Activated CD4-positive, alpha-beta memory T cell treated with anti-CD3 and anti-CD28 coated beads for 36 hours (primary cell): ENCODE measurements at places on chromosomes 4 and X.

DNA sequence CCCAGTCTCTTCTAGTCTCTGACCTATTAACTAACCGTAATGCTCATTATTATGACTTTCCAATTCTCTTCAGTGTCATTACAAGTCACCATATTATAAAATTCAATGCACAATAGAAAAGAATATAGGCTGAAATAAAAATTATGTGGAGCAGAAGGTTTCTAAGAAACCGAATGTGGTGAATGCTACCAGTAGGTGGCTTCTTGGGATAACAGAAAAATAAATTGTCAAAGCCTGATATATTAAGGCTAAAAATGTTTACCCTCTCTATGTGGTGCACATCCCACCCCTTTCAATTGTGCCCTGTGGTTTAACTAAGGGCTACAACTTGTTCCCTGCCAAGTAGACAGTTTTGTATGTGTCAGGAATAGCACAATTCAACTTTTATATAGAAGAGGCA is 624.6 kb upstream of the TECRL start:
- no peak for DNase-seq

DNA sequence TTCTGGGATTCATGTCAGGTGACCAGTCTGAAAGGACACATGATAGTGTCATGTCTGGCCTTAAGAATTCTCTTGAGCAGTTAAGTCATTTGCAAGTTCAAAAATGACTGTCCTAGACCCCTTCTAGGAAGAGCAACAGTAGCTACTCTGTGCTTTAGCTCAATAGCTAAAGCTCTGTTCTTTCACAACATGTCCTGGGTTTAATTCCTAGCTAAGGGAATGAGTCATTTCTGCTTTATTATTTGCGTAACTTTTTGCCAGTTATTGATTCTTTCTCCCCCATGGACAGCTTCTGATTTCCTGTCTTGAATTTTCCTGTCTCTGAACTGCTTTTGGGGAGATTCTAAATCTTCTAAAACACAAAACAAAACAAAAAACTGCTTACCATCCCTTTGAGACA is 1055.8 kb upstream of the DIAPH2 start:
- DNase-seq: no peak

DNA sequence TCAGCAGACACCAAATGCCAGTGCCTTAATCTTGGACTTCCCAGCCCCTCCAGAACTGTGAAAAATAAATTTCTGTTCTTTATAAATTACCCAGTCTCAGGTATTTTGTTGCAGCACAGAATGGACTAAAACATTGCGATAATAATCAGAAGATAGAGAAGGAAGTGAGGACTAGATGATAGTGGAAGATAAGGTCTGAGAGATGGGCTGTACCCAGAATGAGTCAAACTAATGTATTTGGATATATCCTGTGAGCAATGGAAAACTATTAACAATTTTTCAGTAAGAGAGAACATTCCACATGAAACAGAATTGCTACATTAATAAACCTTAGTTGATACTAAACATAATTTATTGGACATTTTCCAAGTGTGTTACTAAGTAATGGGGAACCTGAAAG is 93.3 kb downstream of the FANCB start:
- DNase-seq: no peak

DNA sequence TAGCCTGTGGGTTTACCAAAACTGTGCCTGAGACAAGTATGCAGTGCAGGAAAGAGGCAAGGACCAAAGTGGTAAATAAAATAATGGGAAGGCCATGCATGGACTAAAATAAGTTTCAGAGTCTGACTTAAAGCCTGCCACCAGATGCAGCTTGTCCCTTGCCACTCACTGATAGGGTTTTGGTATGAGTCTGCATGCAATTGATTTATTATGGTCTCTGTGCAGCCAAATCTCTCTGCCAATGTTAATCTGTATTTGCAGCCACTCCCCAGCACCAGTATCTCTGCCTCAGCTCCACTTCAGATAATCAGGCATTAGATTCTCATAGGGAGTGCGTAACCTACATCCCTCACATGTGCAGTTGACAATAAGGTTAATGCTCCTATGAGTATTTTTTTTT is 5.5 kb upstream of the FGF2 start:
- DNase-seq: no peak

DNA sequence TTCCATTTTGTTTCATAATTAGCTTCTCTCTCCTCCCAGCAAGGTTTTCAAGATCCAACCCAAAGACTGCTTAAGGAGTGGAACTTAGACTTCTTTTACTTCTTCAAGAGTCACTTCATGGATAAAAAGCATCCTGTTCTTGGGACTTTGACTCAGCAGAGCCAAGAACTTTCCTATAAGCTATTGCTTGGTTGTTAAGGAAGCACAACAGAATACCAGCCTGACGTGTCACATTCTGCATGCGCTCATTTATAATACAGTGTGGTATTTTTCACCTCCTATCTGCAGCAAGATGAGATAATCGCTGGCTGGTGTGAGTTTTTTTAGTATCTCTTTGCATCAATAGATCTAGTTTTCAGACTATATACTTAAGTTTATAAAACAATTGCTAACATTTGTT is 152.1 kb downstream of the PALLD start:
- no peak for DNase-seq

- no peak for DNase-seq
These were observed 173.7 kb upstream of the GALNTL6 start for GRCh38 chr4:171639540-171639939.

DNA sequence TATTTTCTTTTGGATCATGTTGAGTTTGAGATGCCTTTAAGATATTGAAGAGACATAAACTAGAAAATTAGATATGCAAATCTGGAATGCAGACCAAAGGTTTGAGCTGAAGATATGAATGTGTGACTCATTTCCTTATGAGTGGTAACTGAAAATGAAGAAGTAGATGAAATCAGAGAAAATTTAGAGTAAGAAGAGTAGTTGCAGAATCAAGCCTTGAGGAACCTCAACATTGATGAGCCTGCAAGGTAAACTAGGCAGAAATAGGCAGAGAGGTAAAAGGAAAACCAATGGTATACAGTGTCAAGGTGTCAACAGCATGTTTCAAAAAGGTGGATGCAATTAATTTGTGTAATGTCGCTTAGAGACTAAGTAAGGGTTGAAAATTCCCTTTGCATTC is 142.8 kb downstream of the MOSPD2 start:
- no peak for DNase-seq

DNA sequence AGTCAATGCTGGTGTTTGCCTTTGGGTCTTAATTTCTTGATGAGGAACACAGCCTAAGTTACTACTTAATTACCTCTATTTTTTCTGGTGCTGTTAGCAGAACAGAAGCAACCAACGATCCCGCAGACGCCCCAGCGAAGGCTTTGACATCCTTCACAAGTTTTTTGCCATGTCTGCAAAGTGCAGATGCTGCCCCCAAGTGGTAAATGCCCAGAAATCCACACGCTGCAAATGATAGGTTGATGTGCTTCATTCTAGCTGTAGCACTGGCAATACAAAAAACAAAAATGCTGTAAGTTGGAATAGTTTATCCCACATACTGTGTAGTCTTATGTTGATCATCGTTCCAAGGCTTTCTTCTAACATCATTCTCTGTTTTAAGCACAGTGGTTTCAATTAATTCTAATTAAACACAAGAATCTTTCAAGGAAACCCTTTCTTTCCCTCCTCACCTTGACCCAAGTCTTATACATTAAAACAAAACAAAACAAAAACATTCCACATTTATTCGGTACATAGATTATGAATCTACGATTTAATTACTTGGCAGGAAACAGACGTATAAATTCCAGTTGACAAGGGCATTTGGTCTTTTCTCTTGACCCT is 1.2 kb downstream of the PNPLA4 start:
- DNase-seq: peak; percentile 65

- DNase-seq: no peak
These were observed 115.7 kb downstream of the NDST4 start for GRCh38 chr4:114997576-114998247.

- no peak for DNase-seq
These were observed 238.7 kb downstream of the DHRSX start for GRCh38 chrX:2261831-2262667.

- DNase-seq: no peak
These were observed 225.0 kb upstream of the CXXC4 start for GRCh38 chr4:104719539-104720230.
